ENCODE measurements at places on chromosomes 7 and 10.
A peak's percentile ranks its signal among the peaks of the same experiment; 100 is the strongest.

DNA sequence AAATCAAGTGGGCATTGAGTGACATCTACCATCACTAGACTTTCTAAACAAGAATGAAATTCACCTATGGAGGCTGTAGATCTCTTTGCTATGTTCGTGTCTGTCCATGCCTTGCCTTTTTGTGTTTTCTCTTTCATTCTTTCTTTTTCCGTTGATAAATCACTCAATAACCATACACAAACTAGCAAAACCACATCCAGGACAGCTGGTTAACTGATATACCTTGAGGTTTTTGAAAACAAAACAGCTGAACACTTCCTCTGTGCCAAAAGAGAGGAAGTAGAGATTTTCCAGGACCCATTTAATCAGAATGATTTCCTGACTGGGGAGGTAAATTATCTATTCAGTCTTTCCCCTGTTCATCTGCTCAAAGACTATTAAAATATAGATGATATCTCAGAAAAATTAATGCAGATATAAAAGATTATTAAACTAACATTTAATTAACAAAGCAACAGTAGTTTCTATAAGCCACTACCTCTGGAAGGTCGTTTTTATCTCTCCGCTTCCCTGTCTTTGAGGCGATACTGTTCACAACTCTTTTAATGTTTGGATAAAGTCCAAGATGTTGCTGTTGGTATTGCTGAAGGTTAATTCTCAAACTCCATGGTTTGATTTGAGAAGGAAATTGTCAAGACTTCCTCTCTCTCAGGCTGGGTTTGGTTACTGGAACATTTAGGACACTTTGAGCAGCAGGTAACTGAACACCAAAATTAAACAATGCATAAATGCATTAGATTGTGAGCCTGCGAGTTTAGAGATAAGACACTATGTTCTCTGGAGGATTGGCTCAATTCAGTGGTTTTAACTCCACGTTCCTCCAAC is 24.4 kb upstream of the C10orf67 start:
- no peak for DNase-seq

- no peak for DNase-seq
Observed at GRCh38 chr10:63260860-63261251, 127.7 kb downstream of the NRBF2 start.

DNA sequence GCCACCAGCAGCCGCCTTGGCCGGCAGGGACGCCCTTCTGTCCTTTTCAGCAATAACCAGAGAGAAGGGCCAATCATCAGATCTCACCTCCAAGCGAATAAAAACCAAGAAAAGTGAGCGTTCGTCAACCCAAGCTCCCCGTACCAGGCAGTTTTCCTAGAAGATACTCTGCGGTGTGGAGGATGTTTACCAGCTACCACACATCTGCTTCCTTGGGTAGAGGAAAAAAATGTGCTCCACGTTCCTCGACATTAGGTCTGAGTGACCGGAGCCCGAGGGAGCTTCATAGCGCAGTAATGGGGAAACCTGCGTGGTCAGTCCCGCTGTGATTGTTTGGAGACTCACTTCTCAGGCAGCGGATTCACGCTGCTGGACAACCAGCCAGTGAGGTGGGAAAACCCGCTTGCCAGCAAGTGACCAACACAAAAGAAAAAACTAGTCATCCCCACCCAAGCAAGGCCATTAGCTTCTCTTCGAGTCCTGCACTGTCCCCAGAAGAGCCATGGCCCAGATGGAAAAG is 73.0 kb downstream of the ZRANB1 start:
- DNase-seq = no peak

GRCh38 chr7:155058896-155059295 is 11.2 kb upstream of the HTR5A start:
- no peak for DNase-seq

- no peak for DNase-seq
Observed at GRCh38 chr7:107387573-107388219, 82.2 kb upstream of the GPR22 start.

DNA sequence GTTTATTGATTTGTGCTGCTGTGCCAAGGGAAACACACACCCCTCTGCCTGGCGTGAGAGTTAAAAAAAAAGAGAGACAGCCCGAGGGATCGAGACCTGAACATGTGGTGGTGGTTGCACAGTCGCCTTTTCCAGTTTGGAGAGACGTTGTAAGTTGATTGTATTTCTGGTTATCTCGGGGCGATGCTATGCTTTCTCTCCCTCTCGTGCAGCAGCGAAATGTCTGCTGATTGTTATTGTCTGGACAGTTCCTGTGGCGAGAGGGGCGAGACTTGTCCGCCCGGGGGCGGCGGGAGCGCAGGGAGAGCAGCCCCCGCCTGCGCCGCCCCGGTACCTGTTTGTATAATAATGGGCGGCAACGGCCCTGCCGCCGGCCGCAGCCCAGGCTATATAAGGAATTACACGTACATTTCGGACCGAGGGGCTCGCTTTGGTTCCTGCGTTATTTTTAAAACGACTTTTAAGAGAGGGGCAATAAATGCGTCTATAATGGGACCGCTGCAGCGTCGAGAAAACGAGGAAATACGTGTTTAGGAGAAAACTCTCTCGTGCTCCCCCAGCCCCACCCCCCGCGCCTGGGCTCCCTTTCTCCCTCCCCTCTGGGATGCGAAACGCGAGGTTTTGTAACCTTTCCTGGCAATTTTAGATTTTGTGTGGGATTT is 1.7 kb downstream of the ZEB1 start:
- peak; percentile 7 for DNase-seq

DNA sequence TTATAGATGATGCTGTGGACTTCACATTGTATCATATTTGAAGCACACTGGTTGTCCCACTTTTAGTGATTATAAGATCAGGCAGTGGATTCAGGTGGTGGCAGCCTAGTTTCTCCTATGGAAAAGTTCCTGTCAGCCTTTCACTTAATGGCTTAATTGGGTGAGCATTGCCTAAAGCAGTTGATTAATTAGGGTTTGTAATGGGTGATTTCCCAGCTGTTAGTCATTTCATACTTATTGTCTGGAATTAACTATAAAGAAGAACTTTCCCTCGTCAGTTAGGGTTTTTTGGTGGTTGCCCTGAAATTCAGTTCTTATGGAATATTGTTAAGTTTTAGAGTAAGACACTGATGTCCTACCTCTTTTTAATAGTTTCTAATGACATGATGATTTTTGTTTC is 78.8 kb downstream of the SLC25A40 start:
- no peak for DNase-seq

DNA sequence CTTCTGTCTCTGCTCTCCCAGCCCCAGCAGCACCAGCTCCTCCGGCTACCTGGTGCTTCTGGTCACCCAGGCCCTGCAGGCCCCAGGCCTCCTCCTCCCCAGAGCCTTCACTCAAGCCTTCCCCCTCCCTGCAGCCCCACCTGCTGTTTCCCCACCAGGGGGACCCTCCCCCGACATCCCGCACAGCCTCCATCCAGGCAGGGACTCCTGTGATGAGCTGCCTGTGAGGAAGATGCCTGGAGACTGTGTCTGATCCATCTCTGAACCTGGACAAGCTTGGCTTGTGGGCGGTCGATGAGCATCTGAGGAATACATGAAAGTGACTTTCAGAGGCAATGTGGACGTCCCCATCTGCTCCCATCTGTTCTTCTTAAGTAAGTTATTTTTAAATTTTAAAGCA is 45.0 kb downstream of the RAMP3 start:
- DNase-seq = no peak

DNA sequence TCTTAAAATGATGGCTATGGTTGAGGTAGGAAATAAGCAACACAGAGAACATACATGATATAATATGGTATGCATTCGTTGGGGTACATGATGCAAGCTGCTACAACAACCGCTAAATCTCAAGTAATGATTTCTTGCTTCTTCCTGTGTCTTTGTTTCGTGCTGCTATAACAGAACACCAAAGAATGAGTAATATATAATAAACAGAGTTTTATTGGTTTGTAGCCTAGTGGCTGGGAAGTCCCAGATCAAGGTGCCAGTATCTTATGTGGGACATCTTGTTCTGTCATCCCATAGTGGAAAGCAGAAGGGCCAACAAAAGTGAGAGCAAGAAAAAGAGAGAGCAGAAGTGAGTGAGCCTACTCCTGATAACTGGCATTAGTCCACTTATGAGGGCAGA is 689.7 kb downstream of the SUGCT start:
- DNase-seq = no peak

DNA sequence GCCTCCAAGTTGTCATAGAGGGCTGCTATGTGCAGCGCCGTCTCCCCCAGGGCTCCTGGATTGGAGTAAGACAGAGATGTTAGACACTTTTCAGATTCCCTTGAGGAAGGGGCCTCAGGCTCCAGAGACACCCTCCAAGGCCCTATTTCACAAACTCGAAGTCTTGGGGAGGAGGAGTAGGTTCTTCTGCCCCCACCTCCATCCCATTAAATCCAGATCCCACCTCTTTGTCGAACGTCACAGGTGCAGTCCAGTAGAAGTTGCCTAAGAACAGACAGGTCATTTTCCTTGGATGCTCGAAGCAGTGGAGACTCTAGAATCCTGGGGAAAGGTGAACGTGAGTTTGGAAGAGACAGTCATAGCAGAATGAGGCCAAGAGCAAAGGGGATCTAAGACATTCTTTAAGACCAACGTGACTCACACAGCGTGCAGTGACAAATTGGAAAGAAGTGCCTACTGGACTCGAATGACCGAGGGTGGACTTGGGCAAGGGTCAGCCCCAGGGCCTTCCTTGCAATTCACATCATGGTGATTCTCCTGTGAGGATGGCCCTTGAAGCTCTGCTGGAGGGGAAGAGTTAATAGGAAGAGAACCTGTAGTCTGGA is 3.3 kb downstream of the TRPV5 start:
- DNase-seq = no peak

GRCh38 chr7:81002421-81002820 is 83.6 kb upstream of the SEMA3C start:
- no peak for DNase-seq

- DNase-seq = no peak
Observed at GRCh38 chr10:133295426-133296320, 13.0 kb downstream of the TUBGCP2 start.

GRCh38 chr10:7403620-7404019 is 7.2 kb downstream of the SFMBT2 start:
- no peak for DNase-seq

- no peak for DNase-seq
Observed at GRCh38 chr7:117012696-117013095, 59.4 kb downstream of the ST7 start.

DNA sequence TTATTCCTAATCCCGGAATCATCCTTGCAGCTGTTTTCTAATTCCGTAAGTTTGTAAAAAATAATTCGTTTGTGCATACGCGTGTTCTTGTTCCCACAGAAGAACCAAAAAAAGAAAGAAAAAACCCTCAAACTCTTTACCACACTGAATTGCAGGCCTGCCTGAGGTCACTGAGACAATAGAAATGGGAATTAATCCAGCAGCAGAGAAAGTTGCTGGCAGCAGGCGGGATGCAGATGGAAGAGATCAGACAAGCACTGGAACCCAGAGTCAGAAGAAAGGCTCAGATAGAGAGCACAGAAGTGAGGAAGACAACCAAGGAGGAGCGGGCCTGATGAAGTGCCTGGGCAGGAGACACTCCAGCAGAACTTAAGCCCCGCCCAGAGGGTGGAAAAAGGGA is 141.5 kb upstream of the VWC2 start:
- DNase-seq = no peak

DNA sequence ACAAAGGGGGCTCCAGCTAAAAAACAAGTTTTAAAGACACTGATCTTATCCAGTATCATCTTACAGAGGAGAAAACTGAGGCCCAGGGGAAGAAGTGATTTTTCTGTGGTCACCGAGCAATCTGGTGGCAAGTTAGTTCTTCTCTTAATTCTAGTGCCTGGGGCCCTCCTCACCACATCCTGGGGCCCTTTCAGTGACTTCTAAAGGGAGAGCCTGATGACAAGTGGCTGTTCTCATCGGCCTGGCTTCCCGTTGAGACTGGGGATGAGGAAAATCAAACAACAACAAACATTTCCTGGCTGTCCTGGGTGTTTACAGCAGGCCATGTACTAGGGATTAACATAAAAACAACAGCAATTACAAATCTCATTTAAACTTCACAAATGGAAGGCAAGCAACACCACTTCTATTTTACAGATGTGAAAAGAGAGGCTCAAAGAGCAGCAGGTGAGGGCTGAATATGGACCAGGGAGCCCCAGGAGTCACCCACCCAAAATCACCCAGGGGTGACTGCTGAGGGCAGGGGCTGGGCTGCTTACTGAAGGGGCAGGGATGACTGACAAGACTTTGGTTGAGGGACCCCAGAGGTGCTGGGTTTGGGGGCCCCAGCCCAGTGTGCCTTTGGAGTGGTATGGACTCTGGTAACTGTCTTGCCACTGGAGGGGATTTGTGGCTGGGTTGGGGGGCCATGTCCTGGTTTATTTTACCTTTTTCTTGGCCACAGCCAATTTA is 24.7 kb upstream of the MTPAP start:
- no peak for DNase-seq

DNA sequence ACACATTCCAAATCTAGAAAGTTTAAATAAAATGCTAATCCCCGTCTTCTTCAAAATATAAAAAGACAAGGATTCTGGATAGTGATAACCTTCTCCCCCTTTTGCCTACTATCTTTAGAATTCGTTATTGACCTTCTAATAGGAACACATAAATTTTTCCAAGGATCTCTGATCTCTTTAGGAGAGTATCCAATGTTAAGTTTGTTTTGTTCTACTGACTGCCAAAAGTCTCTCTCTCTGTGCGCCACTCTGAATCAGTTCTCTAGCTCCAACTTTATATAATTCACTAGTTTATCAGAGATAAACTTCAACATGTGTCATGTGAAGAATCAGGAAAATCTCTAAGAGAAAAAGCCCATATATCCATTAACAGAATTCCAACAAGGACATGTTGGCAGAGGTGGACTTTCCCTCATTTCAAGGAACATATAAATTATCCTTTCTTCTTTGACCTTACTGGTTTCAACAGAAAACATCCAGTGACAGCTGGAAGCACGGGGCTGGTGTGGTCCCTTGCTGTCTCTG is 615.6 kb downstream of the KCNMA1 start:
- DNase-seq = no peak

- DNase-seq = no peak
Observed at GRCh38 chr7:24619978-24620377, 46.7 kb downstream of the PALS2 start.

DNA sequence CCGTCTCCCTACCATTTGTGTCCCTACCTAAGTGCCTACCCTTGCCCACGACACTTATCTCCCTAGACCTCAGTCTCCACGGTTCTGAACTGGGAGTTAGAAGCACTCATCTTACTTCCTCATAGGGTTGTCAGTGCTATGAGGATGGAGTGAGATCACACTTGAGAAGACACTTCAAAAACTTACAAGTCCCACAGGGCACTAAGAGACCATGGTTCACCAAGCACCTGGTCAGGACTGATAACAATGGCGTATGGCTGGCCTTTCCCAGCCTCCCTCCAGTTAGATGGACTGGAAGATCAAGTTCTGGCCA is 43.2 kb downstream of the KCNMA1 start:
- DNase-seq = no peak

DNA sequence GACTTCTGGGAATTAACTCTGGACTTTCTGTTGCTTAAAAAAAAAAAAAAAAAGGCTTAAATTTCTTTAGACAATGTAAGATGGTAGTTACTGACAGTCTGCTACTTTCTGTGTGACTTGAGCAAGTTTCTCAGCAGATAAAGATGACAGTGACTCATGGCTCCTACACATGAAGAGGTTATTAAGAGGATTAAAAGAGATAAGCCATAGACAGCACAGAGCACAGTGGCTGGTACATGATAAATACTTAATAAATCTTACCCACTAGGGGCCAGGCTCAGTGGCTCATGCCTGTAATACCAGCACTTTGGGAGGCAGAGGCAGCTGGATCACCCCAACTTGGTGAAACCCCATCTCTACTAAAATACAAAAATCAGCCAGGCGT is 174.8 kb downstream of the JAZF1 start:
- DNase-seq = no peak

Measured in stimulated activated CD4-positive, alpha-beta T cell treated with anti-CD3 and anti-CD28 coated beads, Interleukin-4, amount 100 ng/mL, for 4 hours (primary cell).